Colonic mucosa (tissue), 4 donors: ENCODE measurements at places on chromosomes 4 and X.

- peaks cover 3% of the 10 kb centered on the region for H3K36me3 ChIP-seq
- no peaks in the 10 kb centered on the region for H3K4me1 ChIP-seq
- H3K27me3 ChIP-seq: no peaks in the 10 kb centered on the region
- no peak overlapping the region for H3K4me3 ChIP-seq
- H3K27ac ChIP-seq: no peak overlapping the region
Observed at GRCh38 chrX:103674531-103675454, 11.7 kb downstream of the MORF4L2 start.

DNA sequence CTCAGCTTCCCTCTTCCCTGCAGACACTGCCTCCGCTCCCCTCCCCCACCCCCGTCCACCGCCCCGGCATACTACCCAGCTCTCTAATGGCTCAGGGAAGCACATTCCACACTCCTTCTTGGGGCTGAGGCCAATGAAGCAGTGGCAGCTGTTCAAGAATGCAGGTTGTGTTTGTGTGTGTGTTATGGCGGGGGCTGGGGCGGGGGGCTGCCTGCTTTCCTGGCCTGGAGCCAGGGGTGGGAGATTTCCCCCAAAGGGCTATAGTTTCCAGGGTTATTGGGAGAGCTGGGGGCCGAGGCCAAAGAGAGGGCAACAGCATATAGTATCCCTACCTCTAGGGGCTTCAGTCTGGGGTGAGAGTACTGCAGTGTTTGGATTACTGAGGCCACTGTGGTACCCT is 149.4 kb downstream of the EFNB1 start:
- no peaks in the 10 kb centered on the region for H3K4me1 ChIP-seq
- no peak overlapping the region for H3K4me3 ChIP-seq
- no peak for DNase-seq
- no peaks in the 10 kb centered on the region for H3K27me3 ChIP-seq
- no peak overlapping the region for H3K27ac ChIP-seq
- H3K36me3 ChIP-seq: no peaks in the 10 kb centered on the region

- no peaks in the 10 kb centered on the region for H3K4me1 ChIP-seq
- no peak overlapping the region for H3K27ac ChIP-seq
- H3K4me3 ChIP-seq: no peak overlapping the region
- H3K36me3 ChIP-seq: no peaks in the 10 kb centered on the region
- DNase-seq: no peak
- no peaks in the 10 kb centered on the region for H3K27me3 ChIP-seq
Observed at GRCh38 chr4:9942139-9942538, 79.2 kb downstream of the SLC2A9 start.

- no peaks in the 10 kb centered on the region for H3K36me3 ChIP-seq
- H3K27me3 ChIP-seq: peaks cover 4% of the 10 kb centered on the region
- H3K4me1 ChIP-seq: no peaks in the 10 kb centered on the region
- H3K27ac ChIP-seq: no peak overlapping the region
- peak; percentile 10 for DNase-seq
- H3K4me3 ChIP-seq: no peak overlapping the region
Observed at GRCh38 chrX:69185141-69185540, 19.9 kb upstream of the PJA1 start.

DNA sequence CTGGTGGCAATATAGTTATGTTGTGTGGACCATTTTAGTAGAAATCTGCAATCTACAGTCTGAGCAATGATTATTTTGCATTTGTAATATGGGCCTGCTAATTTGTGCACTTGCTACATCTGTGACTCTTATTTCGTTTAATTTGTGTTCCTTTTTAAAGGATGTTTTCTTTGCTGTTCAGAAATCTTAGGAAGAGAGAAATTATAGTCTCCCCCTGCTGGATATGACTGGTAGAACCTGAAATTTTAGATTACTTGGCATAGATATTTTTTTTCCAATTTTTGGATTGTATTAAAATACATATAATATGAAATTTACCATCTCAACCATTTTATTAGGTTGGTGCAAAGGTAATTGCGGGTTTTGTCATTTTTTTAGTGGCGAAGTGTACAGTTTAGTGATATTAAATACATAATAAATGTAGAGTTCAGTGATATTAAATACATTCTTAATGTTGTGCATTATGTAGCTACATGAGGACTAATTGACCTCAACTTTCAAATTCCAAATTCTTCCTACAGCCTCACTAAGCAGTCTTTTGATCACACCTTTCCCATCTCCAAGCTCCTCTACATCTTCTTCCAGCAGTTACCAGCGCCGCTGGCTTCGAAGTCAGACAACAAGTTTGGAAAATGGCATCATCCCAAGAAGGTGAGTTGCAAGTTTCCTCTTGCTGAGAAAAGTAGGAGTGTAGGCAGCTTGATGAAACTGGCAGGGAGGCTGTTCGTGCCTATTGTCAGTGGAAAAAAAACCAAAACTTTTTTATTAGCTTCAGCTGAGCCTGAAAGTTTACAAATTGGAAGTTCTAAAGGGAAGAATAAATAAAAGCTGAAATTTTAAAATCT is 82.2 kb downstream of the FNIP2 start:
- H3K4me3 ChIP-seq: no peak overlapping the region
- no peak overlapping the region for H3K27ac ChIP-seq
- no peaks in the 10 kb centered on the region for H3K4me1 ChIP-seq
- no peaks in the 10 kb centered on the region for H3K36me3 ChIP-seq

DNA sequence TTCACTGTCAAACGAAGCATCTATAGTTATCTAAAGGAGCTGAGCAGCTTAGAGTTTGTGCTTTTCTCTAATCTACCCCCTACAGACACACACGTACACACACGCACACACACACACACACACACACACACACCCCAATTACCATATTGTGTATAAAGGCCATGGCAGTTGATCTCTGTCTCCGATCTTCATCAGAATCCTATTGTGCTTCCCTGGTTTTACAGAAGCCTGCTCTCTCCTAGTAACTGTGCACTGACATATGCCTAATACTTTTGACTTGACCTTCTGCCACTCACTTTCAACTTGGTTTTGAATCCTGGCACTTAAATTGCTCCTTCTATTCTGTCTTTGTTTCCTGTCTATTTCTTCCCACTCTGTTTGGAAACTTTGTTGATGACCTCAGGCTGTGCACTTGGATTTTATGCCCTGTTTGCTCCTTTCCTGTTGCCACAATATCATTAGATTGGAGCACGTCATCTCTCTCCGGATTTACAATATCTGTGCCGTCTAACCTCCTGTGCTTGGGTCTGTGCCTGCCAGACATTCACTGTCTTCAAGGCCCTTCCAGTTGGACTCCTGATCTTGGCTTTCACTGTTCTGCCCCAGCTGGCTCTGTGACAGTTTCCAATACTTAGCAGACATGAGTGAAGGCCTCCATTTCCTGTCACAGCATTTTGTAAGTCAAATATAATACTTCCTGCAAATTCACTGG is 928.1 kb downstream of the FAT4 start:
- H3K27me3 ChIP-seq: no peaks in the 10 kb centered on the region
- no peak for DNase-seq
- H3K27ac ChIP-seq: no peak overlapping the region
- H3K36me3 ChIP-seq: no peaks in the 10 kb centered on the region

- H3K27me3 ChIP-seq: no peaks in the 10 kb centered on the region
- no peaks in the 10 kb centered on the region for H3K36me3 ChIP-seq
- no peak for DNase-seq
- H3K4me1 ChIP-seq: no peaks in the 10 kb centered on the region
Observed at GRCh38 chr4:175306436-175306835, 388.3 kb downstream of the ADAM29 start.

GRCh38 chr4:8179074-8179473 is 20.0 kb upstream of the SH3TC1 start:
- no peak overlapping the region for H3K4me3 ChIP-seq
- H3K27me3 ChIP-seq: no peaks in the 10 kb centered on the region
- H3K27ac ChIP-seq: no peak overlapping the region
- H3K36me3 ChIP-seq: no peaks in the 10 kb centered on the region

- no peaks in the 10 kb centered on the region for H3K27me3 ChIP-seq
- no peak overlapping the region for H3K27ac ChIP-seq
- H3K4me1 ChIP-seq: no peaks in the 10 kb centered on the region
- H3K4me3 ChIP-seq: no peak overlapping the region
Observed at GRCh38 chrX:44439242-44439794, 95.8 kb upstream of the EFHC2 start.

DNA sequence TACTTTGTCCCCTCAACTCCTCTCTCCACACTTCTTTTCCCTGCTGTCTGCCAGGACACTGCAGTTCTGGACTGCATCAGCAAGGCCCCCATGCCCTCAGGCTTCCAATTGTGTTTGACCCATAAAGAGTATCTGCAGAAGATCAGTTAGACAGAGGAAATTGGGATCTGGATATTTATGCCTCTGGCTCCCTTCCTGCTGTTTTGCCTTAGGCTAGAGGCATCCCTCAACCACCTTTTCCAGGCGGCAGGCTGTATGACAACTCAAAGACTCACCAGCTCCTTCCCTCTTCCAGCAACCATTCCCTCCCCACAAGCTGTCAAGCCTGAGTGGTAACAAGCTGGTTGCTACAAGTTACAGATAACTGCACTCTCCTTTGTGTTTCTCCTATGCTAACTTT is 66.4 kb upstream of the NDP start:
- H3K27ac ChIP-seq: no peak overlapping the region
- DNase-seq: no peak
- no peaks in the 10 kb centered on the region for H3K27me3 ChIP-seq
- H3K4me3 ChIP-seq: no peak overlapping the region
- H3K36me3 ChIP-seq: no peaks in the 10 kb centered on the region

GRCh38 chrX:46456125-46456922 is 88.9 kb downstream of the ZNF674 start:
- H3K27me3 ChIP-seq: no peaks in the 10 kb centered on the region
- no peak overlapping the region for H3K4me3 ChIP-seq
- no peak overlapping the region for H3K27ac ChIP-seq
- DNase-seq: no peak
- H3K4me1 ChIP-seq: no peaks in the 10 kb centered on the region
- no peaks in the 10 kb centered on the region for H3K36me3 ChIP-seq

DNA sequence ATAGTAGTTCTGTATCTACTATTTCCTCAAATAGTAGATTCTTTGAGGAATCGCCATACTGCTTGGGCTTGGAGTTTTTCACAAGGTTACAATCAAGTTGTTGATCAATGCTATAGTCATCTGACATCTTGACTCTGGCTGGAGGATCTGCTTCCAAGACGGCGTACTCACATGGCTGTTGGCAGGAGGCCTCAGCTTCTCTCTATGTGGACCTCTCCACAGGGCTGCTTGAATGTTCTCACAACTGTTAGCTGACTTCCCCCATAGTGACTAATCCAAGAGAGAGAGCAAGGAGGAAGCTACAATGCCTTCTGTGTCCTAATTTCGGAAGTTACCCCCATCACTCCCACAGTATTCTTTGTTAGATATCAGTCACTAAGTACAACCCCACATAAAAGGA is 10.3 kb downstream of the EGFL6 start:
- no peaks in the 10 kb centered on the region for H3K27me3 ChIP-seq
- H3K4me1 ChIP-seq: no peaks in the 10 kb centered on the region
- H3K36me3 ChIP-seq: no peaks in the 10 kb centered on the region
- DNase-seq: no peak

DNA sequence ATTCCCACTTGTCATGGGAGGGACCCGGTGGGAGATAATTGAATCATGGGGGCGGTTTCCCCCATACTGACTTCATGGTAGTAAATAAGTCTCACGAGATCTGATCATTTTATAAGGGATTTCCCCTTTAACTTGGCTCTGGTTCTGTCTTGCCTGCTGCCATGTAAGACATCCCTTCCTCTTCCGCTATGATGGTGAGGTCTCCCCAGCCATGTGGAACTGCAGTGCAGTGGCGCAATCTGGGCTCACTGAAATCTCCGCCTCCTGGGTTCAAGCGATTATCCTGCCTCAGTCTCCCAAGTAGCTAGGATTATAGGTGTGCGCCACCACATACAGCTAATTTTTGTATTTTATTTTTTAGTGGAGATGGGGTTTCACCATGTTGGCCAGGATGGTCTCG is 2.9 kb downstream of the HPGDS start:
- no peak overlapping the region for H3K4me3 ChIP-seq
- H3K4me1 ChIP-seq: no peaks in the 10 kb centered on the region
- DNase-seq: no peak
- no peak overlapping the region for H3K27ac ChIP-seq
- no peaks in the 10 kb centered on the region for H3K36me3 ChIP-seq

GRCh38 chr4:74338792-74339333 is 26.1 kb upstream of the EREG start:
- H3K27ac ChIP-seq: no peak overlapping the region
- no peak for DNase-seq
- no peak overlapping the region for H3K4me3 ChIP-seq
- no peaks in the 10 kb centered on the region for H3K27me3 ChIP-seq
- H3K36me3 ChIP-seq: no peaks in the 10 kb centered on the region

GRCh38 chrX:13223868-13224567 is 95.8 kb downstream of the ATXN3L start:
- peaks cover 2% of the 10 kb centered on the region for H3K4me1 ChIP-seq
- DNase-seq: peak; percentile 27
- H3K4me3 ChIP-seq: no peak overlapping the region
- no peaks in the 10 kb centered on the region for H3K36me3 ChIP-seq

DNA sequence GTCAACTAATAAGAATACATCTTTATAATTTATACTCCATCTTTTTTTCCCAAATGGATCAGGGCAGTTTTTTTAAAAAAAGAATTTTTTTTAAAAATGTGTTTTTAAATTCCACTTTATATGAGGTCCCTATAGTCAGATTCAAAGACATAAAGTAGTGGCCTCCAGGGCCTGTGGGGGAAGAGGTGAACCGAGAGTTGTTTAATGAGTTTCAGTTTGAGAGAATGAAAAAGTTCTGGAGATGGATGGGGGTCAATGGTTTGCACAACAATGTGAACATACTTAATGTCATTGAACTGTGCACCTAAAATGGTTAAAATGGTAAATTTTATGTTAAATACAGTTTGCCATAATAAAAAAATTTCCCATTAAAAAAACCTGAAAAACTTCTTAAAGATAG is 53.8 kb downstream of the ZNF827 start:
- H3K27me3 ChIP-seq: no peaks in the 10 kb centered on the region
- no peaks in the 10 kb centered on the region for H3K36me3 ChIP-seq
- peaks cover 3% of the 10 kb centered on the region for H3K4me1 ChIP-seq
- no peak overlapping the region for H3K4me3 ChIP-seq
- DNase-seq: no peak
- no peak overlapping the region for H3K27ac ChIP-seq

DNA sequence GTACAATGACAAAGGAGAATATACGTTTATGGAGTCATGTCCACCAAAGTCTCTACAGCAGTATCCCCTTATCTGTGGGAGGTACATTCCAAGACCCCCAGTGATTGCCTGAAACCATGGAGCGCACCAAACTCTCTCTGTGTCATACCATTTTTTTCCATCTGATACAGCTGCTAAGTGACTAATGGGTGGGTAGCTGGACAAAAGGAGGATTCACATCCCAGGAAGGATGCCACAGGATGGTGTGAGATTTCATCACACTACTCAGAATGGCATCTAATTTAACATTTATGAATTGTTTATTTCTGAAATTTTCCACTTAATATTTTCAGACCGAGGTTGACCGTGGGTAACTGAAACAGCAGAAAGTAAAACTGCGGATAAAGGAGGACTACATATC is 49.8 kb upstream of the AGA start:
- no peaks in the 10 kb centered on the region for H3K4me1 ChIP-seq
- no peaks in the 10 kb centered on the region for H3K27me3 ChIP-seq
- DNase-seq: no peak
